ENCODE measurements at places on chromosomes 3 and 15. TPM values are rescaled to one million over a fixed set of nuclear protein-coding genes. Genes with fewer than 3 reads are reported as not detected.

The KIF7 gene
- 0.65 TPM for total RNA-seq

The MCCC1 gene
- total RNA-seq = 25.1 TPM

The COL6A5 gene
- not detected for total RNA-seq

The CLRN1 gene
- total RNA-seq = not detected

The TPRG1 gene
- 1.2 TPM for total RNA-seq

The AGBL1 gene
- not detected for total RNA-seq

The BSN gene
- 0.06 TPM for total RNA-seq

The HMCES gene
- 45.5 TPM for total RNA-seq

The CDHR4 gene
- total RNA-seq = 0.08 TPM

The SLC12A1 gene
- not detected for total RNA-seq

The FRMD5 gene
- total RNA-seq = not detected

The GABRR3 gene
- not detected for total RNA-seq

The ADGRG7 gene
- not detected for total RNA-seq

The TM4SF18 gene
- not detected for total RNA-seq

The KCNMB2 gene
- total RNA-seq = not detected

The WDR93 gene
- total RNA-seq = not detected

The GOLGA8M gene
- total RNA-seq = 1.7 TPM

The KCNAB1 gene
- total RNA-seq = not detected

The NEK11 gene
- total RNA-seq = 1.1 TPM

The PLSCR4 gene
- total RNA-seq = not detected

The TIMMDC1 gene
- 67.1 TPM for total RNA-seq

The ARF4 gene
- total RNA-seq = 42.3 TPM

The CCRL2 gene
- 5.3 TPM for total RNA-seq

The SLC6A1 gene
- not detected for total RNA-seq

The TMCO5A gene
- total RNA-seq = not detected

The CPEB1 gene
- total RNA-seq = not detected

The TMEM266 gene
- not detected for total RNA-seq

The ITGA11 gene
- 1.1 TPM for total RNA-seq
